ENCODE measurements at places on chromosomes 2 and 18. TPM values are rescaled to one million over a fixed set of nuclear protein-coding genes. Genes with fewer than 3 reads are reported as not detected.

DNA sequence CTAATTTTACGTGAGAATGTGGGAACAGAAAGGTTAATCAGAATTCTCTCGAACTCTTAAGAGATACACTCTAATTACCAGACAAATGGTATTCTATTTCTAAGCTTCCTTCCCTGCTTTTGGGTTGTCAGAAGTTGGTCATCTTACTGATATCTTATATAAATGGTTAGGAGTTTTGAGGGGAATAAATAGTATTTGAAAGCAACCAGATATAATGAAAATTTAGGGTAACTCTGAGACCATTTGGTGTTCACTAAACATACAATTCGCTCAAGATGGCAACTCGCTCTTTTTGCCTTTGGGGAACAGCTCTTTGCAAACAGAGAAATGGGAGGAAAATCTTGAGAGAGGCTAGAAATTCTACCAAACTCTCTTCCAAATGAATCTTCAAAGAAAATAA, 250.9 kb downstream of the TCF4 start:
- DNase-seq = no peak

DAPL1 gene
- total RNA-seq = not detected

GRCh38 chr2:179538406-179539123, 273.9 kb upstream of the SESTD1 start:
- DNase-seq = no peak

- DNase-seq = no peak
Measured at GRCh38 chr2:20540587-20541293, 93.9 kb downstream of the RHOB start.

DNA sequence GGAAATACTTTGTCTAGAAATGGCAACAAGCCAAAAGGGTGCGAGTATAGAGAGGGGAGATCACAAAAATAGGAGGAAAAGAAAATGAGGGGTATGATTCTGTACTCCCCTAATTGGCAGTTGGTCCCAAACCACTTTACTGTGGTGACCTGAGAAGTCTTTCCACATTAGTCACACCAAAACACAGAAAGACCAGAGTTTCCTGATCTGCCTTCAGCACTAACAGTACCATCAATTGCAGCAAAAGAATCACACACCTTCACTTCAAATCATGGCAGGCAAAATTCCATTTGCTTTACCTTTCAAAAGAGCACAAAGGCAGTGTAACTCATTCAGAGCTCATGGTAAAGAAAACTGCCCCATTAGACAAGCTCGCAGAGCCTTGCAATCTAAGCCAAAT, 86.8 kb downstream of the ALK start:
- DNase-seq = no peak

GRCh38 chr2:83613178-83613577, 845.9 kb downstream of the SUCLG1 start:
- DNase-seq = no peak

DNA sequence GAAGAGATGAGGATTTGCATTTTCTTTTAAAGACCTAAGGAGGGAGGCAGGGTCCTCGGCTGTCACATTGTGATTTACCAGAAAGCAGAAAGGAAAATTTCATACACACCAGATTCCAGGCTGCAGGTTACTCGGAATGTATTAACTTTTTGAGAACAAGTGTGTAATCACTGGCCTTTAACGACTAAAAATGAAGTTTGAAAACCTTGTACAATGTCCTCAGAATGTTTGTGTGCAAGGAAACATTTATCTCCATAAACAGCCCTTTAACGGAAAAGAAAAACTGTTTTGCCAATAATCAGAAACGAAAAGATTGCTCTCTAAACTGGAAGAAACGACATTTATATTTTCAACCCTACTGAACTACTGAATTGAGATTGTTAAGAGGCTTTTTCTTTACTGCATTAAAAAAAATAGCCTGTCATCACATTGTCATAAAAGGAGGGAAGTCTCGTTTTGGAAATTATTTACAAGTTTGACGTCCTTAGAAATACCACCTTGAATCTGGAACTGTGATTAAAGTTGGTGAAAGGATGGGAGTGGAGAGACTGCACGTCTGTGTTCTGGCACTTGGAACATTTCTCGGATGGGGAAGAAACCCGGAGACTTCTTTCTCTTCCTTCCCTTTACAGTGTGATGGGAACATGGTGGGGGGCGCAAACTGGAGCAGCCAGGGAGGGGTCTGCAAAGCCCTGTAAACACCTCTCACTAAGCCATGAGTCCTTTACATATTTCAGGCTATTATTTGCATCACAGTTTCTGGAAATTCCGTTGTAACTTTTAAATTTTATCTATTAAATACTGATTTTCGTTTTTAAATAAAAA, 134.1 kb upstream of the SIX3 start:
- no peak for DNase-seq

GALNT3 gene
- under 0.01 TPM for total RNA-seq

DNA sequence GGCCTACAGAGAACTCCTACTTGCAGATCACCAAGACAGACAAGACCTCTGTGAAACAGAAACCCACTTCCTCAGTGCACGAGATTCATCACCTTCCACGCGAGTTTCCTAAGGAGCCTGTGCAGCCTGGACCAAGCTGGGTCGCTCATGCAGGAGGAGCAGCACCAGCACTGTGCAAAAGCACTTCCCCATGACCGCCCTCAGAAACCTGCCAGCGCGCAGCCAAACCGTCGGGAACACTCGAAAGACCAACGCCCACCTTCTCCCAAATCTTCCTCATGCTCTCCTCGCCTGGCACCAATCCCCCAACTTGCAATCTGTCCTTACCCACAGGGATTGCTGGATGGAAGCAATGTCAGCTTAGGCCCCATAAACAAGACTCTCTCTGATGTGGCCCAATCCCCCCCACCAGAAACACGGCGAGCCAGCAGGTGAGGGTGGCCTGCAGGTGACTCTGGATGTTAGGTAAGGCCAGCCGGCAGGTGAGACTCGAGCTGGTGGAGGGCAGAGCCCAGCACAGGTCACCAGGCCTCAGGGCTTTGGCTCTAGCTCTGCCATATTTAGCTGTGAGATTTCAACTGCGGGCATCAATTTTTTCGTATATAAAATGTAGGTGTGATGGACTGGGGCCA, 69.4 kb downstream of the PXDN start:
- DNase-seq = no peak

PSTPIP2 gene
- 0.63 TPM for total RNA-seq

LAMA1 gene
- total RNA-seq = 0.13 TPM

R3HDM1 gene
- total RNA-seq = 4.6 TPM

DNA sequence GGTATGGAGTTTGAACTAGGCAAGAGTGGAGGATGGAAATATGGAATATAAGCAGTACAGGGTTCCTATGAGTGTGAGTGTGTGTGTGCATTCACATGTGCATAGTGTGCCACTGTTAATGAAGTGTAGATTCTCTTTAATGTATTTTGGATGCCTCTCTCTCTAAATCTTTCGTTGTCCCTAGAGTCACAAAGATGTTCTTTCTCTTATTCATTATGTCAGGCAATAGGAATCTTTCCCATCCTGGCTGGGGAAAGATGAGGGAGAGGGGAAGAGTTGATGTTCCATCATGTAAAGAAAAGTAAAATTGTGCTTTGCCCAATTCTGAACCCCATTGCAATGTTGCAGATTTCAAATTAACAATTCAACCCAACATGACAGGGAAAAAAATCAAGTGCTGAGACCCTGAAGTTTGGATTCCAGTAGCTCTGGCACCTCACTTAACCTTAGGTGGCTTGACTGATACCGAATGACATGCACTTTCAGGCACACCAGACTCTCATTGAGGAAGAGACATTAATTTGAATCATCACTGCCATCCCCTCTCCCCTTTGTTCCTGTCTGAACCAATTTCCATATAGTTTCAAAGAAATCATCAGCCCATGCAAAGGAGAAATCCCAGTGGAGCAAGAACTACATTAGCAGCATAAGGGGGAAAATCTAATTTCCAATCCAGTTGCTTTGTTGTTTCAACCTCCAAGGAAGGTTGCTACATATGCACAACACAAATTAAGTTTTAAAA, 28.0 kb downstream of the KLF7 start:
- DNase-seq = no peak

DNA sequence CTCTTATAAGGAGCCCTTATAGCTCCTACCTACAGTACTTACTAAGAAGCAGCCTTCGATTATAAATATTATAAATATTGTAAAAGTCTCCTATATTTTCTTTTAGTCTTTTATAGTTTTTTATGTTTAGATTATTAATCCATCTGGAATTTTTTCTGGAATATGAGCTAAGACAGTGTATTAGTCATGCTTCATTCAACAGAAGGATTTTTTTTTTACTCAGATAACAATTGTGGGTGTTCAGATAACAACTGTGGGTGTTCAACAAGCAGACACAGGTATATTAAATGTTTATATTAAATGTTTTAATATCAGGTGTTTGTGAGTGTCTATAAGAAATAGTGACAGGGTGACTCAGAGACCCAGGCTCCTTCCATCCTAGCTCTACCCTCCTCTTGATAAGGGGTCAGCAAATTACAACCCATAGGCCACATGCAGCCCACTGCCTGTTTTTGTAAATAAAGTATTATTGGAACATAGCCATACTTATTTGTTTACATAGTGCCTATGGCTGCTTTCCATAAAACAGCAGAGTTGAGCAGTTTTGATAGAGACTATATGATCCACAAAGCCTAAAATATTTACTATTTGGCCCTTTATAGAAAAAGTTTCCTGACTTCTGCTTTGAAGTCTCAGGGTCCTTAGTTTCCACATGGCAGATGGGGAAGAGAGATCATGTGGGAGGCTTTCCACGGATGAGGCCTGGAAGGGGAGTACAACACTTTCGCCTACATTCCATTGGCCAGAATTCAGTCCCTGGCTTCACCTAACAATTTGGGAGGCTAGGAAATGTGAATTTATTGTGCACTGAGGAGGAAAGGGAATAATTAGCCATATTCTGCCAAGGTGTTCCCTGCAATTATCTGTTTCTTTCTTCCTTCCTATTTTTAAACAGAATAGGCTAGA, 4.3 kb upstream of the SPATS2L start:
- DNase-seq = peak; percentile 9

- DNase-seq = no peak
Measured at GRCh38 chr18:50820901-50821520, 1.2 kb upstream of the MRO start.

CFAP53 gene
- total RNA-seq = 0.13 TPM

- DNase-seq = no peak
Measured at GRCh38 chr2:240358821-240359397, 76.6 kb upstream of the GPC1 start.

ALLC gene
- not detected for total RNA-seq

DNA sequence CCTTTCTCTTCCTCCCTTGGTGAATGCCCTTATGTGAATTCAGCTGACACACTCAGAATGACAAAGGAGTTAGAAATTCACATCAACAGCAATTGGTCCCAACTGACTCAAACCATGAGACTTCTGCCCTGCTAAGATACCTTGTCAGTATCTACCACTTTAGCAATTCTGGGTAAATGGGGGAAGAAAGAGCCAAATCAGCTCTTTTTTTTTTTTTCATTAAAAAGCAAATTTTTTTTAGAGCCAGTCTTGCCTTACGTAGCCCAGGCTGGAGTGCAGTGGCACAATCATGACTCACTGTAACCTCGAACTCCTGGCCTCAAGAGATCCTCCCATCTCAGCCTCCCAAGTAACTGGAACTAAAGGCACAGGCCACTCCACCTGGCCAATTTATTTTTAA, 1.7 kb upstream of the PPP4R1 start:
- no peak for DNase-seq

UGT1A5 gene
- total RNA-seq = not detected

DNA sequence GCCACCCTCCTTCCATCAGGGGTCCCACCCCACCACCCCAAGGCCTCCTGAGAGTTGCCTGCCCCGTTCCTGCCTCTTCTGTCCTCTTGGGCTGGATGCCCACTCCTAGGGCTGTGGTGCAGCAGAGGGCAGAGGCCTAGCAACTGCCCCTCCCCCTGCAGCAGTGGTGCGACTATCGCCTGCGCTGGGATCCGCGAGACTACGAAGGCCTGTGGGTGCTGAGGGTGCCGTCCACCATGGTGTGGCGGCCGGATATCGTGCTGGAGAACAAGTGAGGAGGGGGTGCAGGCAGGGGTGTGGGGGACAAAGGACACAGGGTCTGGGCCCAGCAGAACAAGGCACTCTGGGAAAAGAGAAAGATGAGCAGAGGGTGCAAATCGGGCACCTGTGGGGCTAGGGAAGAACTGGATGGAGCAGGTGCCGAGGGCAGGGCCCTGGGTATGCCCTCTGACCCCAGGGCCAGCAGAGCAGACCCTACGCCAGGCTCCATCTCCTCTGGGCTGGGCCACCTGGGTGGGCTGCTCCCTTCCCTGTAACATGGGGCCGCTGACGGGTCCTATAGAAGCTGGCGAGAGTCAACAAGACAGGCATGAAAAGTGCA, 1.0 kb downstream of the CHRNG start:
- DNase-seq = no peak

DNA sequence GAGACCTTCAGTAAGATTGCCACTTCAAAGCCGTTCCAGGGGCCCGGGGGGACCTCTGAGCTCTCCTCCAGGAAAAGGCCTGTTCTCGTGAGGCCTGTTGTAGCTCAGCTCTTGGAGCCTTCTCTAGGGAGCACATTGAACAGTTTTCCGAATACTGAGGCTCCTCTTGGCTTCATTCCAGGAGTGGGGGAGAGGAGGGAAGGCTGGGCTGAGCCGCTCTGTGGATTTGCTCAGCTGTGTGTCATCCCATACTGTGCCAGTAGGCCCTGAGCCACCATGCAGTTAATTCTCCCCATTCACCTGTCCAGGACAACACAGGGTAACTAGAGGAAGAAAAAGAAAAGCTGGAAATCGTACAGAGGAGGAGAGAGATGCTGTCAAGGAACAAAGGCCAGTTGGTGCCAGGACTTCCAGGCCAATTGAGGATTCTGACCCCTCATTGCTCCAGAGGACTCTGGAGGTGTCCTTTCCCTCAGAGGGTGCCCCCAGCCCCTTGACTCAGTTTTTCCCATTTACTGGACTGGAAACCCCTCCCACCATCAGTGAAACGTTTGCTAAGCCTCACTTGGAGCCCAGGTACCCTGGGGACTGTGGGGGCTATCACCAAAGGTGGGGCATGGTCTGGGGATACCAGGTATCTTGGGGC, 41.4 kb downstream of the HS1BP3 start:
- DNase-seq = peak; percentile 62

TANC1 gene
- 49.7 TPM for total RNA-seq

GRCh38 chr18:55906536-55906935, 318.5 kb upstream of the TCF4 start:
- DNase-seq = no peak

DNA sequence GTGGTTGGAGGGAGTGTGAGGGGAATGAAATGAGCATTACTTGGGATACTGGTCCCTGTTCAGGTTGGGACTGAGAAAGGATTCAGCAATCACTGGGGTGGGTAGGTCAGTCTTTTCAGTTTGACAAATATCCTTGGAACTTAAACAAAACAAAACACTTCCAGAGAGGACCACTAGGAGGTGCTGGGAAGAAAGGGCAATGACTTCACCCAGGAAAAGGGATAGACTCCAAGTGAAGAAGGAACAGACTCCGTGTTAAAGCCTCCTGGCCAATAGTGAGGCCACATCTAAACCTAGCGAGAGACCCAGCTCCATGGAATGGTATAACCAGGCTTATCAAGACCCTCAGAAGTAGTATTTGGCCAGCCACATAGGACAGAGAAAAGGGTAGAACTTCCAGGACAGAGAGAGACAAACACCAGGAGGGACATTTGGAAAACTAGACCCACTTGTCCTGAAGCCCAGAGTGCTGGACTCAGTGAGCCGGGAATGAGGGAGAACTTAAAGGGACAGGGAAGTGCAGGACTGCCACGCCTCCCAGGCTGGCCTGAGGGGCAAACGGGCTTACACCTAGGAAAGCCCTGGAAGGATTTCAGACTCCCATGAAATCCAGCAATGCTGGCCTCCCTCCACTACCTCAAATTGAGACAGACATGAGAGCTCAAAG, 19.6 kb upstream of the KCNG3 start:
- peak; percentile 4 for DNase-seq

- DNase-seq = peak; percentile 80
Measured at GRCh38 chr2:197647961-197648690, 27.3 kb downstream of the RFTN2 start.

GRCh38 chr2:148483665-148484064, 160.9 kb upstream of the EPC2 start:
- no peak for DNase-seq

B4GALT6 gene
- total RNA-seq = 5.3 TPM

All from dermis microvascular lymphatic vessel endothelial cell (primary cell).